ENCODE measurements at places on chromosomes 6 and 20.

GRCh38 chr6:104326173-104327001 is 533.3 kb downstream of the HACE1 start:
- peak; percentile 83 for DNase-seq

- no peak for DNase-seq
These were observed 72.0 kb upstream of the SCGN start for GRCh38 chr6:25579902-25580495.

DNA sequence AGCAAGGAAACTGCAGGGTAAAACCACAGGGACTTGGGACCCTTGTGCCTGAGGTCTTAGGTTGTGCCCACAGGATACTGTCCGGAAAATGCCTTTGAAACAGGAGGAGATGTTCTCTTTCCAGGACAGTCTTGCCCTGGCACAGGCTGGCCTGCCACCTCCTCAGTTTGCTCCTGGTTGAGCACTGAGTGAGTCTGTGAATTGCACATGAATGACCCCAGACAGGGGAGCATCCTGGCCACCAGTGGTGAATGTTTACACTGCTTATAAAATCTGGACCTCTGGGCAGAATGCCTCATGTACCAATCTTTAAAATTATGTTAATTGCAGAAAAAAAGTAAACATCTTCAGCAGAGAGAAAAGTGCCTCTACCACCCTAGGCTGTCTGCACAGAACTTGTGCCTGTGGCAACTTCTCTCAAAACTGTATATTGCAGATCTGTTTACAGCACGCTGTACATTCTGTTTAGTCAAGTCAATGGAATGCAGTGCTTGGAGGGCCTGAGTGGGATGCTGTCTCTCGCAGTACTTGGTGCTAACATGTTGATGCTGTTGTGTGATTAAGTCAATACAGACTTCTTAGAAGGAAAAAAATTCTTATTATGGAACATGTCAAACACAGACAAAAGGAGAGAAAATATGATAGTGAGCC is 242.1 kb downstream of the SOD2 start:
- DNase-seq, result peak; percentile 29

- DNase-seq, result no peak
These were observed 44.9 kb downstream of the CPXM1 start for GRCh38 chr20:2755451-2756055.

DNA sequence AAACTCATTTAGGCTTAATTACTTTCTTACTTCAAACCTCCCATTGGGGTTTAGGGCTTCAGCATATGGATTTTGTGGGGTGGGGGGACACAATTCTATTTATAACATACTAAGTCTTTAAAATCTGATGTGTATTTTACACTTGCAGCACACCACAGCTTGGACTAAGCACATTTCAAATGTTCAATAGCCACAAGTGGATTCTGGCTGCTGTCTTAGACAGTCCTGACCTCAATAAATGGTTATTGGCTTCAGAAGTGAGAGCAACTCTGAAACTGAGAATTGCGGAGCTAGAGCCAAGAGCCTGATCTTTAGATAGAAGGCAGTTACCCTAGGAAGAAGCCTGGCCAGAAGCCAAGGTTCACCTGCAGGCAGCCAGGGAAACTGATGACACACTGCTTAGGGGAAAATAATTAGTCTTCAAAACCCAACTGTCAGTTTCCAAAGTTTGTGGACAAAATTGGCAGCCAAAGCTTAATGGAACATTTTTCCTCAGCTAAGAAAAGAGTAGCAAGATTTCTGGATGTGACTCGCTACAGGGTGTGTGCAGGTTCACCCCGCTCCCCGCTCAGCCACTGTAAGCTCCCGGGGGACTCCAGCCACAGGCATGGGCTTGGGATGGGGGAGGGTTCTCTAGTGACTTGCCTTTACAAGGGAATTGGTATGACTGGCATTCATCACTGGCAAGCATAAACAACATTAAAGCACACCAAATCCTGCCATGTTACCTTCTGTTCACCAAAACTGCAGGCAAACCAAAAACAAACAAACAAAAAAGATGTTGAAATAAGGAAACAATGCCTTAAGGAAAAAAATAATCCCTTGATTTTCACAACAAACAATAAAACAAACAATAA is 219.8 kb downstream of the TFAP2A start:
- DNase-seq, result no peak

DNA sequence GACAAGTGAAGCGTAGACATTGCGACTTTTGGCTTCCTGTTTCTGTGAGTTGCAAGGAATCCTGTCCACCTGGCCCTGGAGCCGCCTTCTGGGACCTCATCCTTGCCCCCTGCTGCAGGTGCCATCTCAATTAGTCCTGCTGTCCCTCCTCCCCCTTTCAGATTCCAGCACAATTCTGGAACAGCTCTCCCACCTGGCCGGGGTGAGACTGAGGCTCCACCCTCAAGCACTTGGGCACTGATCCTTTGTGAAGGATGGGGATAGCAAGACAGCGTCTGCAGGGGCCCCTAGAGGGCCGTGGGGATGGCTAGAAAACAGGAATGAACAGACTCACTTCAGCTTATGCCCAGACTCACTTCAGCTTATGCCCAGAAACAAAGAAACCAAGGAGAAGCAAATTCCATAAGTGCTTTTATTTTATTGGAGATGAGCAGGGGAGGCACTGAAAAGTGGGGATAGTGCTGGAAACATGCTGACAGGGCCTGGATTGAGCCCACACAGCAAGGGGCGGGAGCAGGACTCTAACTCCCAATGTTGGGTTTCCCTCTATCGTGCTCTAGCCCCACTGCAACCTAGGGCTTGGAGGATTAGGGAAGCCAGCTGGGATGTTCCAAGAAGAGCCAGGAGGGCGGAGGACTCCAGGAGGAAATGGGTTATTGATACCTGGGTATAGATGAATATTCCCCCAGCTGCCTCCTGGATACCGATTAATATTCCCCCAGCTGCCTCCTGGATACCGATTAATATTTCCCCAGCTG is 1.4 kb downstream of the C6orf15 start:
- no peak for DNase-seq

DNA sequence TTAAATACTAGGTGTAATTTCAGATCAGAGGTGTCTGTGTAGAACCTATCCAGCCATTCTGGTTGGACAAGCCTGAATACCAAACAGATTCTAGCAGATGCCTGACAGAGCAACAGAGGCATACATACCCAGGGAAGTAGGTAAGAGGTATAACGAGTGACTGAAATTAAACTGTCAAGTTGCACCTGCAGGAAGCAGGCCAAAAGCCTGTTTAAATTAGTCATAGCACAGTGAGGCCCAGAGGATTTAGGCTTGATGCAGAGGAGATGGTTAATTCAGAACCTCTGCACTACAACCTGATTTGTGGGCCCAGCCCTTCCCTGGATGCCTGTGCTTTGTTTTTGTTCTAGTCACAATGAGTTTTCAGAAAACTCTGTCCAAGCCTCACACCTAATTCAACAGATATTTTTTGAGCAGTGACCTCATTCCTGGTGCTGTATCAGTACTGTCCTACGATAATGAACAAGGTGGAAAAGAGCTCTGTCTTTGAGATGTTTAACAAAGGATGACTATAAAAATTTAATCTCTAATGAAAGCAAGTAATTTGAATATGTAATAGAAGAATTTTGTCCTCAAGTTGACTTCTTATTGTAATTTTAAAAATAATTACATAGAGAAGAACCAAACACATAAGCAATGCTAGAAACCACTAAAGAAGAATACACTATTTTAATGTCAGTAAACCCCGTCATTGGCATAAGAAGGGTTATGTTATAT is 31.7 kb downstream of the C6orf58 start:
- no peak for DNase-seq

DNA sequence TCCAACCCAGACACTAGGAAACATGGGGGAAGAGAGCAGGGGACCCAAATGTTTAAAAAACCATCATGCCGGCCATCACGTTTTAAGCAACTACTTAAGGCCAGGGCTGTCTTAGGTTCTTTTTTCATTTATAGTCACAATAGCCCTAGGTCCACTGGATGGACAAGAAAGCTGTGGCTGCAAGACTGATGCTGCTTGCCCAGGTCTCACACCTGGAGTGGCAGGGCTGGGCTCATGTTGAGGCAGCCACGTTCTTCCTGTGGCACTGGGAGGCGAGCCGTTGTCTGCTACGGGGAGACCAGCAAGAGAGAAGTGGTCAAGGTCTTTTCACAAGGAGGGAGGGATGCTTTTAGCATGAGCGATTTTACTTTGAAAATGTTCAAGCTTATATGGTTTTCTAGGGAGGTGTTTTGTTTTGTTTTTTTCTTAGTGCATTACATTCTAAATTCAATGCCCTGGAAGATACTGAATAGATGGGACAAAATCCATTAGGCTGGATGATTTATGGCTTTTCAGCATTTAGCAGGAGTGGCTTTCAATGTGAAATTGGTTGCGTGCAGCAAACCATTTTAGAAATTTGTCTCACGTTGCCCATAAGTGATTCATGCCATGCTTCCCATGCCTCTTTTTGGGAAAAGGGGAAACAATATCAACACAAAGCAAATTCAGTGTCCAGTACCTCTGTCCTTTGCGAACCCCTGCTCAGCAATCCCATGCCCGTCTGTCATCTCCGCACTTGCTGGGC is 106.6 kb upstream of the SNX9 start:
- peak; percentile 74 for DNase-seq

DNA sequence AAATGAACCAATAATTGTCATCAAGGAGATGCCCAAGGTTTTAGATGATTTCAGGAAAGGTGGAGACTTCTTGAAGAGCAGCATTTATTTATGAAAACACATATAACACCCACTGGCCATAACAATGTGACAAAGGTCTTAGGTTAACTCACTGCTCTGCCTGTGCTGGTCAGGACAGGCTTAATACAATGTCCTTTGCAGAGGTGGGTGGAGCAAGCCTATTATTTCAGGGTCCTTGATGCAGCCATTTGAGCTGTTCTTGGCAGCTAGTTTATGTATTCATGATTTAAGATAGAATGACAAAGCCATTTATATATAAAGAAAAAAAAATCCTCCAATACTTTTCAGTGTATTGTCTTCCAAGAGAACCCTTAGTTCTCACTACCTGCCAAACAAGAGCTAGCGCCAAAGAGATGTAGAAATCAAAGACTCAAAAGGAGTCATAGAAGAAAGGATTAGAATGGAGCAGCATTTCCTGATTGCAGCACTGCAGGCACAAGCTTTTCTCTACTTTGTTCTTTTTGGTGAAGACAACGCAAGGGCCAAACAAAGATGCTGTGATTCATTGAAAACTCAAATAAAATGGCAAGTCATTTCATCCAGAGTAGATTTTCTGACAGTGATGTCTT is 124.3 kb upstream of the TSHZ2 start:
- DNase-seq, result no peak

DNA sequence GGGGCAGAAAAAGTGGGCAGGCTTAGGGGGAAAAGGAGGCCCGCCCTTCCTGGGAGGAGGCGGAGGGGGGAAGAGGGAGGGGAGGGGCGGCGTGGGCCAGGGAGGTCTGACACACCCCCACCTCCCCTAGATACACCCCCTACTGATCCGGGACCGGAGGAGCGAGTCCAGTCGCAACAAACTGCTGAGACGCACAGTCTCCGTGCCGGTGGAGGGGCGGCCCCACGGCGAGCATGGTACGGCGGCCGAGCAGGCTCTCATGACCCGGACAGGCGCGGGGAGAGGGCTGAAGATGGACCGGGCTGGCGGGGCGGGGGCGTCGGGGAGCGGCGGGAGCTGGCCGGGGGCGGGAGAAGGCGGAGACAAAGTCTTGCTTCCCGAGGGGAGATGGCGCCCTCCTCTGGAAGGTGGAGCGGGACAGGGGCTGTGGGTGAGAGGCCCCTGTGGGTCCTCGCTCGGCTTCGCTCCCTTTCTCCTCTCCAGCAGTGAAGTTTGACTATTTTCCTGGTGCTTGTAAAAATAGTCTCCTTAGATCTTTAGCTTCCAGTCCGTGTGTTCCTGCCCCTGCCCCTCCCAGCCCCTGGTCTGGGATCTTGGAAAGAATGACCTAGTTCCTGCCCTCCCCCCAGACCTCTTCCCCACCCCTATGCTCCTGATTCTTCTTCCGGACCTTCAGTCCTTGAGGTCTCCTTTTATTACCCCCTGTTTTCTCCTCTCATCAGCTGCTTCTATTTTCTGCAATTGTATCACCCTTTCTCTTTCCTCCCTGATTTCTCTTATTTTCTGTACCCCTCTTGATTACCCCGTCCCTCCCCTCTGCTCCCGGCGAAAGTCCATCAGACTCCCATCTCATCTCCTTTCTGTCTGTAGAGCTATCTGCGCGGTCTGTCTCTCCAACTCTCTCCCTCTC is 6.1 kb downstream of the SYNGAP1 start:
- DNase-seq, result peak; percentile 74

GRCh38 chr6:56536536-56536935 is 106.2 kb downstream of the DST start:
- DNase-seq, result no peak

DNA sequence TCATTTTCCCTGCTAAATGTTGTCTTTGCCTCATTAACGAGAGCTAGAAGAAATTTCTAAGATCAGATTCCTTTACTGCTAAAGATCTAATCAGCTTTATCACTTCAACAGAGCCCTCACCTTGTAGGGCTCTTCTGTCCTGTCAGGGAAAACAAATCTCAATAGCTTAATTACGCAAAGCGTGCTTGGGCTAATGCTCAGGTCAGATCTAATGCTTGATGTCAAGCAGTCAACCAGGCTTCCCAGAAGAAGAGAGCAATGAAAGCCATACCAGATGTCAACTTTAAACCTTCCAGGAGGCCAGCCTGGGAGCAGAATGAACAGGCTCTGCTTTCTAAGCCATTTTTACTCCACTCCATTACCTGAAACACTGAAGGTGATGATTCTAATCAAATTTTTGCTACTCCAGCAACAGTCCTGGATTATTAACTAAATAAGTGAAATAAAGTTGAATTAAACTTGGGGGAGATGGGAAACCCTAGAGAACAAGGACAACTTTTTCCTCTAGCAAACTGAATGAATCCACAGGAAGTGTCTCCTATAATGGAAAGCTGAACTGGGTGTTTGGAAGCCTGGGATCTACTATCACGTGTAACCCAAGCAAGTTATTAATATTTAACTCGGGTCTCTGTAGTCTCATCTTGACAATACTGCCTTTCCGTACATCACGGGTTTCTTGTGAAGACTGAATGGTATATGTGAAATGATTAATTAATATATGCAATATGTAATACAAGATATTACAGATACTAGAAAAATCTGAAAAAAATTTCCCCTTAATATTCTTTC is 273.7 kb downstream of the PTPRK start:
- no peak for DNase-seq

DNA sequence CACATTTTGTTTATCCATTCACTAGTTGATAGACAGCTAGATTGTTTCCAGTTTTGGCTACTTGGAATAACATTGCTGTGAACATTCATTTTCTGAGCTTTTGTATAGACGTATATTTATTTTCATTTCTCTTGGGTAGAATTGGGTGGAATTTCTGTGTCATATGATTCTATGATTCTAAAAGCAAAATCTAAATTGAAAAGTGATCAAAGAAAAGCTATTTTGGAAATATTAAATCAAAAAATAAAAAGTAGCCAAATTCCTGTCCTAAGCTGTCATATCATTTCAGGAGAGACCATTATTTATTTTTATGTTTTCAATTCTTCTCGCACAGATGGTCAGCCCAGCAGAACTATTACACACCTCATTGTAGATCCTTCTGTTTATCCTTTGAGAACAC is 229.2 kb downstream of the COL12A1 start:
- no peak for DNase-seq

DNA sequence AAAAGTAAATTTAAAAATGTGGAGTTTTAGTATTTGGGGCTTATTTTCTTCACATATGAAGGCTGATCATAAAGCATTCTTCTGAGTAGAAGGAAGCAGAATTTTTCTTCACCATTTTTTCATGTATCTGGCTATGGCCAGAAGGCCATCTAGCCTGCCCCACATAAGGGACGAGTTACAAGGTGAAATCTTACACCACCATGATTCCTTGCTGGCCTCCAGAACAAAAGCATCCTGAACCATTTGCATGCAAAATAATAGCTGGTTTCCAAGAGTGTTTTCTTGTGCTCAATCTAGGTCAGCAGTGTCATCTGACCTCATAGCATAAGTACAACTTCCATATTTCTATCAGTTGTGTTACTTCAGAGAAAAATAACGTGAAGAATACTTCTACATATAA is 93.1 kb downstream of the BMP5 start:
- no peak for DNase-seq
